ENCODE measurements at places on chromosomes 3 and 15.

DNA sequence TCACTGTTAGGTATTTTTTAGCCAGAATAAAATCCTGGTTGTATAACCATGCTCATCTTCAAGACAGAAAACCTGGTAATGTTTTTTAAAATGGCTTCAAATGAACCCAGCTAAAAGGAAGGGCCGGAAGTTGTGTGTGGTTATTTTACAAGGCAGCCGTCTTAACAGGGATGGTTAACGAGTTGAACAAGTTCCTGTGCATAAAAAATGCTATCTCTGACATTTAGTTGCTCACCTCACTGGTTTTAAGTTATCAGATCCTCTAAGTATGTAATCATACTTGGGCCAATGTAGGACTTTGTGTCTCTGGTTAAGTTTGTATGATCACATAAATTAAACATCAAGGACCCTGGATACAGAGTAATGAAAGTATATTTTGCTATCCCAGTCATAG is 2.1 kb downstream of the ATP11B start:
- DNase-seq, result peak; percentile 34

GRCh38 chr3:15500107-15500724 is 21.3 kb downstream of the COLQ start:
- DNase-seq, result no peak

GRCh38 chr3:188584958-188585689 is 431.2 kb downstream of the LPP start:
- no peak for DNase-seq

GRCh38 chr15:92076541-92076940 is 223.0 kb downstream of the SLCO3A1 start:
- DNase-seq, result no peak

DNA sequence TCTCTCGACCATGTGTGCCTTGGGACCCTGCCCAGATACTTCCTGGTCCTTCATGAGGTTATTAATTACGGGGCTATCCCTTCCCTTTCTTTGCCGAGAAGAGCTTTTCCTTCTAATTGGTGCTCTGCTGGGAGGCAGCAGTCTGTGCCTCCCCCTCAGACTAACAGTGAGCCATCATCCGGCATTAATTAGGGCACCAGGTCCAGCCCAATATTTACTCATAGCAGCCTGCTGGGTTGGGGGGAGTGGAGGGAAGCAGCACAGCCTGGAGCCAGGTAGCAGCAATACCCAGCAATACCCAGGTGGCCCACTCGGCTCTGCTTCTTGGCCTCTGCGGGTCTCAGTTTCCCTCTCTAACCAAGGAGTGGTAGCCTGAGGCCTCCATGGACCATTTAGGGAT is 20.1 kb downstream of the CACNA2D2 start:
- no peak for DNase-seq

DNA sequence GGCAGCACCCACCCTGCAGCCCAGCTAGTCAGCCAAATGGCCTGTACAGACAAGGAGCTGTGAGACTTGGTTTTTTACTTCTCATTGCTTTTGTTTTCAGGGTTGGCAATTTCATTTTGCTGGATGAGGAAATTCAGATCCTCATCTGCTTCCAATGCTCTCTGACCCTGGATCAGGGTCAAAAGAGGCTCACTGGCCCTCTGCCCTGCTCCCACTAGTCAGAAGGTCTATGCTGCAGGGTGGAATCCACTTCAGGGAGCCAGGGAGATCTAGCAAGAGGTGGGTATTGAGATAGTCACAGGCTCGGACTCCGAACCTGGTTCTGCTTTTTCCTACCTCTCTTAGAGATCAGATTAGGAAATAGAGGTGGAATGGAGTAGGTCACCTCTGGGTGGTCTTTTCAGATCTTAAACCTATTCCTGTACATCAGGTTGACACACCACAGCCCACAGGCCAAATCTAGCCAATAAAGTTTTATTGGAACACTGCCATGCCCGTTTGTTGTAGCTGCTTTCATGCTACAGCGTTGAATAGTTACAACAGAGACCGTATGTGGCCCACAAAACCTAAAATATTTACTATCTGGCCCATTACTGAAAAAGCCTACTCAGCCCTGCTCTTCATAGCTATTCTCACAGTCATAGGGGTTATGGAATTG is 26.4 kb upstream of the GLCE start:
- no peak for DNase-seq

- no peak for DNase-seq
Observed at GRCh38 chr15:41948490-41948889, 23.9 kb downstream of the EHD4 start.

DNA sequence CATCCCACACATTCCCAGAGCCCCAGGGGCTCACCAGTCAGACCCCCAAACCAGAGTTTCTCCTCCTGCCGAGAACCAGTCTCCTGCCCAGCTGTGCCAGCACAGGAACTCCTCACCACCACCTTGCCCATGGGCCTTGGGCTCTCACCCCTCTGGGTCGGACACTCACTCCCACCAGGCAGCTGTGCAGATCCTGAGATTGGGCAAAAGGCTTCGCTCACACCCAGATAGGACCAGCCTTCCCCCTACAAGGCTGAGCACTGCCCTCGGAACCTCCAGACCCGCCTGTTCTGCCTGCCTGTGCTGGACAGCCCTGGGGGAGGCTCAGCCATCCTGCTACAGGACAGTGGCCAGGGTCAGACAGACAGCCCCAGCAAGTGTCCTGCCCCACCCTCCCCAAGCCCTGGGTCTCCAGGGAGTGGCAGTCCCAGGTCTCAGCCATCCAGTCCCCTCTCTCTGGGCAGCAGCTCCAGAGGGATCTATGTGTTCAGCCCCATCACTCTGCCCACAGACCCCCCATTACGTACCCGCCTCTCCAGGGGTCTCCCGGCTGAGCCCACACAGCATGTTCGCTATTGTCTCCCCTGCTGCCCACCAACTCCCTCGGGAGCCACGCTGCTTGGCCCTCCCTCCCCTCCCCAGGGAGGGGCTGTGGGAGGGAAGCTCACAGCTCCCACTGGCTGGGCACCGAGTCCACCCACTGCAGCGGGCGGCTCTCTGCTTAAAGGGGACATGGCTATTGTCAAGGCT is at the start of gene GRIP2:
TSS of gene GRIP2 (minus strand) at position 601 of the 750 bp plus-strand sequence. CDS start at position 567, 34 bp downstream.
- DNase-seq, result no peak

GRCh38 chr3:52253314-52254304 is 8.1 kb downstream of the PPM1M start:
- peak; percentile 3 for DNase-seq

- DNase-seq, result peak; percentile 66
Observed at GRCh38 chr3:122564155-122564912, at the start of the genes DTX3L and PARP9. Gene DTX3L, plus strand, starts transcription at chr3:122564338. Its CDS starts 89 bp downstream, at chr3:122564427. Gene PARP9, minus strand, starts transcription at chr3:122564300. Its CDS starts 4,680 bp downstream, at chr3:122559620.

GRCh38 chr3:120153294-120153693 is 59.0 kb upstream of the GSK3B start:
- DNase-seq, result peak; percentile 35

DNA sequence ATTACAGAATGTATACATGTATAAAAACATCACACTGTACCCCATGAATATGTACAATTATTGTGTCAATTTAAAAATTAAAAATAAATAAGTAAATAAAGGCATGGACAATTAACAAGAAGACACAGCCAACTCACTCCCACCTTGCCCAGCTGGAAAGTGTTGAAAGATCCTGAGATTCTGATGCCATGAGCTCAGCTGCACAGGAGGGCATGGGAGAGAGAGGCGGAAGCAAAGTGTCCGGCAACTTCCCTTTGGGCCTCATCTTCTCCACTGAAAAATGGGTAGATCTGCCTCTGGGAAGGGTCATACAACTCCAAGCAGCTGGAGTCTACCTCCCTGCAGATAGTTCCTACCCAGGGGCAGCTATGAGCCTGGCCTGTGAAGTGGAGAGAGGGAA is 277.3 kb downstream of the UACA start:
- DNase-seq, result no peak

DNA sequence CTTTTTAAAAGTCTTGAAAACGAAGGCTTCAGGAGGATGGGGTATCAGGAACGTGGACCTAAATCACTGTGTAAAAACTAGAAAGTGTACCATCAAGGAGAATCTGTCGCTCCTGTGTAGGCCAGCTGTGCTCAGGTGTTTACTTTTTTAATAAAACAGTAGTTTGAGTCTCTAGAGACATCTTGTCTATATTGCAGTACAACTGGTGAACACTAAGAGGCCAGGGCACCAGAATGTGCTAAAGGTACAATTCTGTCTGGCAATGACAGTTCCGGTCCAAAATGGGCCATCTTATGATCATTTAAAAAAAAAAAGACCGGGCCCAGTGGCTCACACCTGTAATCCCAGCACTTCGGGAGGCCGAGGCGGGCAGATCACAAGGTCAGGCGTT is 61.8 kb upstream of the MCF2L2 start:
- no peak for DNase-seq

DNA sequence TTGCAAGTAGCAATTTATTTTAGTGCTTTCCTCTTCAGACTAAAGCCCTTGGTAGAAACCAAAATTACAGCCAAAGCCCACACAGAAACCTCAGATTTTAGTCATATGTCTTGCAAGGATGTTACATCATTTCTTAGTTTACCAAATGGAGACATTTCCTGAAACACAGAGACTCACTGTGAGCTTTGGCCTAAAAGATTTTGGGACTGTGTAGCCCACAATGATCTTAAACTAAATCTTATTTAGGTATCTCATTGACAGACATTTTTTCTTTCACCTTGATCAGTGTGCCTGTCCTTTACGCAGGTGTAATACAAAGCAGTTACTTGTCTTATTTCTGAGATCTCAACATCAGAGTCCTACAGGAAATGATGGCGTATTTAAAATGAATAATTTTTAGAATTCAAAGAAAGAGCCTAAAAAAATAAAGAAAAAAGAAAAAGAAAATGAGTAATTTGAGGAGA is 27.8 kb upstream of the AP4E1 start:
- DNase-seq, result no peak

DNA sequence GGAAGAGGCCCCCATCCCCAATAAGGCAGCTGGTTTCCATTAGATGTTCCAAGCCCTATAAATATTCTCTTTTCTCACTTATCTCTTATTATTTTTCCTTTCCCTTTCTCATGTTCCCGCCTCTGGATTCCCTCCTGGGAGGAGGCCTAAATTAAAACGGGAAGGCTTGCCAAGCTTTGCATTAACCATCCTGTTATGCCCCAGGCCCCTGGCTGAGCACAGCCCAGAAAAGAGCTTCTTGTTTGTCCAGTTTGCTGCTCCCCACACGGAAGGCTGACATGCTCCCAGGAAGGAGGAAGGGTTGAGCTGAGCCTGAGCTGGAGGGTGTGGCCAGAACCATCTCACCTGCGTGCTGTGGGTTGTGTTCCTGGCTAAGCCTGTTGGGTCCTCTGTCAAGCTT is 63.1 kb upstream of the BOC start:
- no peak for DNase-seq

All from RCC 7860 (cell line).